ENCODE measurements at places on chromosomes 16 and 17.

DNA sequence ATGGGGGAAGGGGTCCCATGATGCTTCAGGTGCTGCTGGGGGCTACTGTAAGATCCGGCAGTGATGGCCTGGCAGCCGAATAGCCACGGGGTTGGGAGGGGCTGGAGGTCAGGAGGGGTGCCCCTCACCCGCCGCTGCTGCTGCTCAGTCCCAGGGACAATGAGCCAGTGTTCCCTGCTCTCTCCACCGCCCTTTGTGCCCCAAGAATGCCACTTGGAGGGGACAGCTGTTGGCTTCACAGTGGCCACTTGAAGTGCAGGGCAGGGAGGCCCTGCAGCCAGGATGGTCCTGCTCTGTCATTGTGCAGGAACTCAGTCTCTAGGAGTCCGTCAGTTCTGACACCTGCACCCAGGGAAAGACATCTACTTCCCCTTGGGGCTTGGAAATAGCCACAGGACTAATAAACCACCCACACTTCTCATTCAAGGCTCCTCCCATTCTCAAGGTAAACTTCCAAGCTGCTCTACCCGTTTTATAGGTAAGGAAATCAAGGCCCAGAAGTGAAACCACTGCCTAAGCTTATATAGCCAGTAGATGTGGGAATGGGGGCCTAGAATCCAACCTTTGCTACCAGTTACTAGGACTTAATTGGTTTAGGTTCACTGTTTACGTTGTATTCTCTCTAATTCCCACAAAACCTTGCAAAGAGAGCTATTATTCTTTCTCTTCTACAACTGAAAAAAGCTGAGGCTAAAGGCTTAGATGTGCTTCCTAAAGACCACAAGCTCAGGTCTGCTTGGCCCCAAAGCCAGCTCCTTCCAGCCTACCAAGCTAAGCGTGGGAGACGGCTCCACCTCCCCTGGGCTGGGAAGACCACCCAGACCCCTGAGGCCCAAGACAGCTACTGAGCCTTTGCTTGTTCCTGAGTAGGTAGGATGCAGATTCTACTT is 6.2 kb upstream of the CPSF4L start:
- no peak for DNase-seq

DNA sequence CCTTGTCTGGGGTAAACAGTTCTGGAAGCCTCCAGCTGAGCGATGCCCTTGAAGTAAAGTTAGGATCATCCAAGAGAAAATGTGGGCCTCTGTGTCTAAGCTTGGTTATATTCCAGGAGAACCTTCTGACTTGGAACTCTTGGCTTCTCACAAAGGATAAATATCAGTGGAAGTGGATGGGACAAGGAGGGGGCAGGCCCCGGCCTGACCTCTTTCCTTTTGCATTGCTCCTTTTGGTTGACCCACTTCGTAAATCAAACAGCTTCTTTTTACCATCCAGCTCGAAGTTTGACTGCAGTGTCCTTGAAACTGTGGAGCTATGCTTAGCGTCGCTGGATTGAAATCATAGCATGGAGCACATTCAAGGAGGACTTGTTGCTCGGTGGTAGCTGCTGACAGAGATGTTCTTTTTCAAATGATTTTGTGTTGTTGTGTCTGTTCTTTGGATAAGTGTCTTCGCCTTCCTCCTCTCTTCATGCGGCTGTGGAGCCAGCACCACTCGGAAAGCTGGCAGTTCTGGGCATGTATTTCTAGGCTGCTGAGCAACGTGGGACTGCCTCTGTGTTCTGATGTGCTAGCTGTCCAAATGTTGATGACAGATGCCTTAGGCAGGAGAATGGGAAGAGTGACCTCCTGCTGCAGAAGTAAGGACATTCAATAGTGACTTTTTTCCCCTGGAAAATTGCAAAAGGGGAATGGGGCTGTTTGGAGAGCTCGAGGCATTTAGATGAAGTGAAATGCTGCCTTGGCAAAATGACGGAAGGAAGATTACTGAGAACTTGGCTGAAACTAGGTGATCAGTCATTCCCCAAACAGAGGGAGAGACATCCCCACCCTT is 4.5 kb downstream of the MINK1 start:
- DNase-seq = no peak

DNA sequence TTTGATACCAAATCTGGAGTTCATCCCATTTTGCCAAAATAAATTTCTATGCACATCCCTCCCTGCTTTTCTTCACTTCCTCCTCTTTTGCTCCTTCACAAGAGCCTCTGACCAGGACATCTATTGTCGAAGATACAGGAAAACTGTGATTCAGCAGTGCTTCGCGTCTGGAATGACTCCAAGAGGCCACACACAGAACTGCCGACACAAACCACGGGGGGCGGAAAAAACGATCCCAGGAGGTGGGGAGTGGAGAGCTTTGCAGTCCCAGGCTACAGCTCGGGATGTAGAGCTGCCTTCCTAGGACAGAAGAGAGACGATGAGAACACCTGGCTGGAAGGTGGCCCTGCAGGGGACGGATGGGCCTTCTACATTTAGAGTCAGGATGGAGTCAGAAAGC is 102.8 kb downstream of the XYLT1 start:
- DNase-seq = no peak

DNA sequence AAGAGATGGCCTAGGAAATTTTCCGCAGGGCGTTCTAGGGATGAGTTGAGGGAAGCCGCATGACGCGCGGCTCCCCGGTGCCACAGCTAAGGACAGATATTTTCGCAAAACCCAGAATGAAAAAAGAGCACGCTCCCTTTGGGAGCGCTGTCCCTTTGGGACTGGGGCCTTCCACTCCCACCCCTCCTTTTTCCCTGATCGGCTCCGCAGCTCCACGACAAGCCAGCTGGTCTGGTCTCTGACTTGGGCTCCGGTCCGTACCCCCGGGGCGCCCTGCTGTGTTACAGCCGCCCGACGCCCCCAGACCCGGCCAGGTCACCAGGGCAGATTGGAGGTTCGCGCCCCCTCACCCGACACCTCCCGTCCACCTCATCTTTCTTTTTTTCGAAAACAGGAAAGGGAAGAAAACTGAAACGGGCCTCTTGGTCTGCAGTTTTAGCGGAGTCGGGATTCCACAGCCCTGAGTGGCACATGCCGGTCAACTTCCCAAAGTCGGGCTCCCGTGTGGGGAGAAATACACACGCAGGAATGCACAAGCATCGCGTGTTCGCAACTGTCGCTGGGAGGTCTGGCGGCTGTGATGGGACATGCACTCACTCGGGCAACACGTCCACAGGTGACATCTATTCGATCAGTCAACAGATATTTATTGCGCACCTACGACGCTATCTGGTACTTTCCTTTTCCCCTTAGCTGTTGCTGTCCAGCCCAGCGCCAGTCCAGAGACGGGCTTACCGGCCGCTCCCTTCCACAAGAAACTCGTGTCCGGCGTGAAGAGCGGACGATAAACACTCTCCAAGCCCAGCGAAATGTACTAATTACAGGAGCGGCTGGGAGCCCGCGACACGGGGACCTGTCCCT is 3.9 kb upstream of the SOX9 start:
- DNase-seq = no peak

GRCh38 chr17:34991606-34992005 is 11.3 kb downstream of the LIG3 start:
- DNase-seq = no peak
